ENCODE measurements at places on chromosomes 5 and 9. TPM values are rescaled to one million over a fixed set of nuclear protein-coding genes. Genes with fewer than 3 reads are reported as not detected.

Gene CDH6
- total RNA-seq: 1.1 TPM

Gene IL9
- not detected for total RNA-seq

Gene GADD45G
- 0.65 TPM for total RNA-seq

Gene NXNL2
- total RNA-seq: not detected

Gene SMIM15
- 70.5 TPM for total RNA-seq

Gene CDH10
- not detected for total RNA-seq

Gene MEGF10
- 0.97 TPM for total RNA-seq

Gene OMD
- not detected for total RNA-seq

Gene DMRT3
- total RNA-seq: not detected

Gene PRR7
- 5.8 TPM for total RNA-seq

Gene SELENOP
- 2.7 TPM for total RNA-seq

Gene TRPM6
- total RNA-seq: under 0.01 TPM

Gene SPATA24
- 10.1 TPM for total RNA-seq

Gene SH2D3C
- total RNA-seq: 57.2 TPM

Gene FAM169A
- 0.30 TPM for total RNA-seq

Gene HCN1
- total RNA-seq: not detected

Gene ADGRV1
- 0.15 TPM for total RNA-seq

Gene PRDM9
- not detected for total RNA-seq

Gene EPB41L4A
- 8.8 TPM for total RNA-seq

Gene CARD6
- 20.5 TPM for total RNA-seq
